ENCODE measurements at places on chromosomes 3 and 15.

- peak; percentile 64 for DNase-seq
Measured at GRCh38 chr15:35038626-35039451, 46.3 kb downstream of the NANOGP8 start.

- peak; percentile 70 for DNase-seq
Measured at GRCh38 chr3:190101320-190102011, 19.2 kb downstream of the P3H2 start.

DNA sequence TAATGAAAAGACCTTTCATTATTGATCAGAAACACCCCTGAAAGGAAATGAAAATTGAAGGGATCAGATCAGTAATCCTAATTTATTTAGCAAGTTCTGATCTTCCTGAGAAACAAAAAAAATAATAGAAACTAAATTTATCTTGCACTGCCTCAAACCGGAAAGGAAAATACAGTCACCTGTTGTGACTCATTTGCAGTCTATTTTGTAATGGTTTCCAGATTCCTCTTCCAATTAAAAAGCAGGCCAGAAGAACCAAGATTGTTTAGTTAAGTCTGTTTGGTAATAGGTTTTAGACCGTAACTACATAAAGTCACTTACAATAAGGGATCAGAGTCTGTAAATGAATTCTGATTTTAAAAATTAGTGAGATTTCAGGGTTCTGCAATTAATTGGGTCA is 49.7 kb upstream of the ATOSA start:
- peak; percentile 73 for DNase-seq

DNA sequence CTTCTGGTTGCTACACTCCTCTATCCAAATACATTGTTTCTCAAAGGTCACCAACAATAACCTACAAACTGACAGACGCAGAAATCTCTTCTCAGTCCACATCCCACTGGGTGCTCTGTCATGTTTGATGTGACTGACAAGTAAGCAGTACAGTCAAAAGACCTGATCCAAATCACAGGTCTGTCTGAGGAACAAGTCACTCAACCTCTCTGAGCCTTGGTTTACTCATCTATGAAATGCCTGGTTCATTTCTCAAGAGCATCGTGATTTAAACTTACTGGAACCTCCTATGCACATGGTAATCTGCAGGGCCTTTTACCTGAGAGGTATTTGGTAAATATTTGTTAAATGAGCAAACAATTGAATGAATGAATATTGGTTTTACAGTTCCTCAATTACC is 5.5 kb downstream of the LRRC31 start:
- no peak for DNase-seq

All from EH (cell line).